Upper lobe of right lung (tissue), 1 donor: ENCODE measurements at places on chromosomes 4 and X. TPM values are rescaled to one million over a fixed set of nuclear protein-coding genes. Genes with fewer than 3 reads are reported as not detected.

NDST4 gene
- not detected for total RNA-seq

SPIN4 gene
- 20.0 TPM for total RNA-seq

ADH6 gene
- total RNA-seq = 0.61 TPM

SPANXB1 gene
- total RNA-seq = not detected

GAB3 gene
- total RNA-seq = 12.9 TPM

USP38 gene
- total RNA-seq = 25.7 TPM

SEC24B gene
- 34.6 TPM for total RNA-seq

PLK4 gene
- total RNA-seq = 0.69 TPM

MAGEB2 gene
- not detected for total RNA-seq

BANK1 gene
- 12.6 TPM for total RNA-seq

CFAP99 gene
- not detected for total RNA-seq

DNA sequence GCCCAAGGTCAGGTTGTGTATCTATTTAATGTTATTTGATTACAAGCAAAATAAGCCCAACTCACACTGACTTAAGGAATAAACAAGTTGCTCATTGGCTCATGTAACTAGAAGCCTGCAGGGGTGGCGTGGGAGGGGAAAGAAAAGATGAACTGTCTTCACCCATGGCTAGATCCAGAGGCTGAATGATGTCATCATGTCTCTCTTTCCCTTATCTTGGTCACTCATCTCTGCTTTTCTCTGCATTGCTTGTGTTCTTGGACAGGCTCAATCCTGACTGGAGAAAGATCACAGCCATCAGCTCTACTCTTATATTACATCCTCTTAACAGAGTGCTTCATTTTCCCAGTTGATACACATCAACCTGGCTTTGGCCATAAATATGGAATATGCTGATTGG is 290.0 kb upstream of the DIAPH2 start:
- no peak overlapping the region for H3K4me3 ChIP-seq
- no peak overlapping the region for H3K27ac ChIP-seq
- no peaks in the 10 kb centered on the region for H3K4me1 ChIP-seq
- H3K36me3 ChIP-seq = no peaks in the 10 kb centered on the region

DNA sequence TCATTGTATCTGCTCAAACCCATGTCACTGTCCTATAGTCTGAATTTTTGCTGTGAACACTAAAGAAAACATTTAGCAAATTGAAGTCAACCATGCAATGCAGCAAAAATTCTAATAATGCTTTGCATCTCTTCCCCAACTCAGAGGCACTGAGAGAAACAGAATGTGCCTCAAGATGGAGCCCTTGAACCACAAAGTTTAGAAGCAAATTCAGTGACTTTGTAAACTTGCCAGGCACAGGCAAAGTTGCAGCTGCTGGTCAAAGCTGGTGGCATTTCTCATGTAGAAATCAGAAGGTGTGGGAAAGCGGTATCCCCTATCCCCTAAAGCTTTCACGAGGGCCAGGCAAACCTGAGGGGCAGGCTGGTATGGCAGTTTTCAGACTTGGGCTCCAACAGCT is 121.7 kb upstream of the DIPK2B start:
- H3K27ac ChIP-seq = no peak overlapping the region
- DNase-seq = no peak
- H3K4me1 ChIP-seq = no peaks in the 10 kb centered on the region
- H3K4me3 ChIP-seq = no peak overlapping the region
- no peaks in the 10 kb centered on the region for H3K36me3 ChIP-seq

- DNase-seq = no peak
- H3K4me3 ChIP-seq = no peak overlapping the region
- H3K36me3 ChIP-seq = no peaks in the 10 kb centered on the region
- H3K4me1 ChIP-seq = no peaks in the 10 kb centered on the region
Observed at GRCh38 chr4:162959046-162959445, 207.6 kb downstream of the NAF1 start.

GRCh38 chrX:131942034-131942433 is 81.1 kb upstream of the STK26 start:
- H3K36me3 ChIP-seq = no peaks in the 10 kb centered on the region
- H3K27me3 ChIP-seq = no peaks in the 10 kb centered on the region
- no peak overlapping the region for H3K4me3 ChIP-seq
- no peaks in the 10 kb centered on the region for H3K4me1 ChIP-seq
- H3K27ac ChIP-seq = no peak overlapping the region
- DNase-seq = no peak

GRCh38 chr4:54482529-54483200 is 175.1 kb upstream of the KIT start:
- no peaks in the 10 kb centered on the region for H3K4me1 ChIP-seq
- H3K27ac ChIP-seq = no peak overlapping the region
- DNase-seq = no peak

DNA sequence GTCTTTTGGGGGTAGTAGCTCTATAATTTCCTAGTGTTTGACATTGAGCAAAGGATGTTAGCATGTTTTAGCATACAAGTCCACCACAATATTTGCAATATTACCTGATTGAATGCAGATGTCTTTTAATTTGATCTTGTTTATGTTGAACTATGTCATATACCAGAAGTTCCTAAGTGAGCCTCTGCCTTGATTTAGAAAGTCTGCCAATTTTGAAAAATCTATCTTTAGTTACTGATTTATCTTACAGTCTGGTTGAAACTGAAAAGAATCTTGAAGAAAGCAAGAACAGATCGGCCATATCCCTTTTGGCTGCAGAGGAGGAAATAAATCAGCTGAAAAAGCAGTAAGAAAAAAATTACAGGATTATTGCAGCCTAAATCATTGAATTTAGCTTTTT is 18.5 kb downstream of the SPATA18 start:
- H3K4me3 ChIP-seq = no peak overlapping the region
- peaks cover 5% of the 10 kb centered on the region for H3K27me3 ChIP-seq
- no peaks in the 10 kb centered on the region for H3K36me3 ChIP-seq
- H3K4me1 ChIP-seq = no peaks in the 10 kb centered on the region

GRCh38 chr4:107818301-107818910 is 6.3 kb upstream of the SGMS2 start:
- H3K4me1 ChIP-seq = no peaks in the 10 kb centered on the region
- no peak overlapping the region for H3K4me3 ChIP-seq
- no peaks in the 10 kb centered on the region for H3K27me3 ChIP-seq
- DNase-seq = no peak

GRCh38 chr4:72319601-72320021 is 249.4 kb downstream of the ADAMTS3 start:
- no peaks in the 10 kb centered on the region for H3K36me3 ChIP-seq
- H3K27ac ChIP-seq = no peak overlapping the region
- H3K27me3 ChIP-seq = no peaks in the 10 kb centered on the region
- H3K4me3 ChIP-seq = no peak overlapping the region

- H3K36me3 ChIP-seq = peaks cover 96% of the 10 kb centered on the region
- no peaks in the 10 kb centered on the region for H3K27me3 ChIP-seq
- H3K4me3 ChIP-seq = no peak overlapping the region
- no peaks in the 10 kb centered on the region for H3K4me1 ChIP-seq
- no peak for DNase-seq
Observed at GRCh38 chr4:1227816-1228215, 21.1 kb downstream of the CTBP1 start.

DNA sequence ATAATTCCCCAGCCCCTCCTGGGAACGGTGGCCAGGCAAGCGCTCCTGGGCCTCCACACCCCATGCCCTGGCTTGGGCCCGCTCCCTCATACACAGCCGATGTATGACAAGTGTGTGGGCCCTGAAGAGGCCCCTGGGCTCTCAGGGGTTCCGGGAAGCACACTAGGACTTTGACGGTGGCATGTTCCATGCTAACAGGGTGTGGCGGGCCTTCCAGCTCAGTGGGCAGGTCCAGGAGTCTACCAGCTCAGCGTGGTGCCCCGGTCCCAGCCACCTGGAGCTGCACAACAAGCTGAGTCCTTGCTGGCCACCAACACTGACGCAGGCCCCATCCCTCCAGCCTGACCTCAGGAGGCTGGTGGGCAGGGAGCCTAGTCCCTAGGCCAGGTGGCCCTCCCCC is 24.4 kb upstream of the HMX1 start:
- no peaks in the 10 kb centered on the region for H3K36me3 ChIP-seq
- H3K27me3 ChIP-seq = peaks cover 60% of the 10 kb centered on the region
- no peak for DNase-seq
- no peak overlapping the region for H3K4me3 ChIP-seq
- no peak overlapping the region for H3K27ac ChIP-seq

GRCh38 chr4:184154199-184154598 is 63.5 kb downstream of the ENPP6 start:
- H3K4me1 ChIP-seq = peaks cover 21% of the 10 kb centered on the region
- no peaks in the 10 kb centered on the region for H3K27me3 ChIP-seq
- no peak for DNase-seq
- no peaks in the 10 kb centered on the region for H3K36me3 ChIP-seq
- H3K27ac ChIP-seq = no peak overlapping the region

DNA sequence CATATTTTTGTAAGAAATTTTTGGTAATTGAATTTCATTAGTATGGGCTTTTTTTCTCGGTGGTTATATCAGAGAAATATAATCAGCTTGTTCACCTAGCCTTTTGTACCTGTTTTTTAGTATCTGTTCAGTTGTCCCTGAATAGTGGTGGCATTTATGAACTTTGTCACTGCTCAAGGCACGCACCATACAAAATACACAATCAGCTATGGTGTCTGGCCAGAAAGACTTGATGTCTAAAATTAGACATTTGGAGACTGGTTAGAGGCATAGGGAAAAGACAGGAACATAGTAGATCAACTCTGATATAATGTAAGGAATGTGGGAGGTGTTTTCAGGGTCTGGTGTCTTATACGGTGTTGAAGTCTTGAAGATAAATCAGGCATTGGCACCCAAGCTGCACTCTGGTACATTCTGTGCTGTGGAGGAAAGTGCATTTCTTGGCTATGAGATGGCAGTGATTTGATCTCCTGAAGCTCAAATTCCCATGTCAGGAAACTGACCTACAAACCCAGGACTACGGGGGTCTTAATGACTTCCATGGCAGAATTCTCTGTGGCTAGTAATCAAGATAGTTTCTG is 3.6 kb downstream of the ART3 start:
- H3K27me3 ChIP-seq = no peaks in the 10 kb centered on the region
- H3K4me1 ChIP-seq = no peaks in the 10 kb centered on the region
- DNase-seq = no peak
- H3K36me3 ChIP-seq = no peaks in the 10 kb centered on the region
- no peak overlapping the region for H3K4me3 ChIP-seq
- no peak overlapping the region for H3K27ac ChIP-seq
